Neuronal stem cell (in vitro differentiated cells): ENCODE measurements at places on chromosomes 2 and 18.

GRCh38 chr2:75587954-75588587 is 27.3 kb upstream of the EVA1A start:
- no peak for DNase-seq

GRCh38 chr2:148860037-148860436 is 15.0 kb upstream of the KIF5C start:
- no peak for DNase-seq

GRCh38 chr18:50189160-50189559 is 5.8 kb downstream of the MYO5B start:
- DNase-seq = no peak

GRCh38 chr18:48638896-48639771 is 100.3 kb downstream of the CTIF start:
- DNase-seq = no peak

- DNase-seq = no peak
Observed at GRCh38 chr2:177731384-177731783, 338.8 kb downstream of the AGPS start.

GRCh38 chr2:188276255-188276654 is 15.4 kb upstream of the GULP1 start:
- no peak for DNase-seq

DNA sequence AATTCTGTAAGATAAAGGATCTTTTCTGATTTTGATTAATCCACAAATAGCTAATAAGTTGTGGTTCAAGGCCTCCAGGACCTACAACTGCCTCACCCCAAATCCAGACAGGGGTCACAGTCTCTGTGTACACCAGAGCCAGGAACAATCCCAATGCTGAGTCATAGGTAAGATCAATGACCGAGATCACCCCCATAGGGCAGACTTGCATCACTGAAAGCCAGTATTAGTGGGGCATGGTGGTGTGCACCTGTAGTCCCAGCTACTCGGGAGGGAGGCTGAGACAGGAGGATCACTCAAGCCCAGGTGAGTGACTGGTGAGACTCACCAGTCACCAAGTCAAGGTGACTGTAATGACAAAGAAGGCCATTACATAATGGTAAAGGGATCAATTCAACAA is 12.9 kb downstream of the PARD6G start:
- no peak for DNase-seq

DNA sequence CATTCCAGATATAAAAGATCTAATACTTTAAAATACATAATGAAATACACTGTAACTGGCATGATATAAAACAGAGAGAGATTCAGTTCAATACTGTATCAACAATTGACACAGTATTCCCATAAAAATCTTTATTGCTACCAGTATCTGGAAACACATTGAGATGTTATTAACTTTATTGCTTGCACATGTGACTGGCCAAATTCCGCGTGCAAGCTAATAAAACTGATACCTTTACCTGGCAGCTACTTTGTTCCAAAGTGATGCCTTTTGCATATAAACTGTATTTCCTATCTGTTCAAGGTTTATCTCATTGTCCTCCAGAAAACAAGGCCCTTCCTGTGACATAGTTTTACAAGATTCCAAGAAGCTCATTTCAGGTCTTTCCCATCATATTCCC is 15.4 kb upstream of the REG1B start:
- DNase-seq = no peak

- DNase-seq = no peak
Observed at GRCh38 chr2:76391678-76392077, 681.0 kb upstream of the GCFC2 start.

GRCh38 chr2:134148843-134149472 is 104.9 kb upstream of the MGAT5 start:
- no peak for DNase-seq

DNA sequence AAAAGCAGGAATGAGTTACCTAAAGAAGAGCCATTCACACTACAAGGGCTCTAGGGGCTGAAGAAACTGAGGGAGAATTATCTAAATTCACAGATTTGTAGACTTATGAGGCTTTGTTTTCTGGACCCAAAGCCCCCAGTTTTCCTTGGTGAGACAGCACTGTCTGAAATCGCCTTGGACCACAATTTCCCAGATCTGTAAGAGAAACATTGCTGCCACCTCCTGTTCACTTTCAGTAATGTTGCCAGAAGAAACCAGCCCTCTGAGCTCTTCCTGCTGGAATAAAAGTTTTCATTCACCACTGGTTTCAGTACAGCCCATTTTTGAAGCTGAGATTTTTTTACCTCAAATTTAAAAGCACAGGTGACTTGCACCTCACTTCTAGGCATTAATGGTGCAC is 169.2 kb downstream of the CDH20 start:
- DNase-seq = peak; percentile 51

GRCh38 chr2:103166456-103167324 is 404.9 kb downstream of the TMEM182 start:
- DNase-seq = no peak

DNA sequence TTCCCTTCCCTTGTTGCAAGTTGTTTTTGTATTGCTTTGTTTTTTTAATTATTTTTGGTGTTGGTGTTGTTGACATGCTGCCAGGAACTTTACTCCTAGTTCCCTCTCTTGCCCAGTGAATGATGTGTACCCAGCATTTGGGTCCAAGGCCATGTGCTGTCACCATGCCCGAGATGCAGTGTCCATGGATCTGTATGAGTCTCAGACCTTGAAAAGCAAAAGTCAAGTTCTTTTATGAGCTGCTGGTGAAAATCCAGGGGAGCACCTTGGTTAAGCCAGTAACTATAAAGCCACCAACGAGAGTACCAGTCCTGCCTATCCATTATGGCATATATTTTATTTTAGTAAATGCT is 236.4 kb downstream of the BCL11A start:
- DNase-seq = no peak

DNA sequence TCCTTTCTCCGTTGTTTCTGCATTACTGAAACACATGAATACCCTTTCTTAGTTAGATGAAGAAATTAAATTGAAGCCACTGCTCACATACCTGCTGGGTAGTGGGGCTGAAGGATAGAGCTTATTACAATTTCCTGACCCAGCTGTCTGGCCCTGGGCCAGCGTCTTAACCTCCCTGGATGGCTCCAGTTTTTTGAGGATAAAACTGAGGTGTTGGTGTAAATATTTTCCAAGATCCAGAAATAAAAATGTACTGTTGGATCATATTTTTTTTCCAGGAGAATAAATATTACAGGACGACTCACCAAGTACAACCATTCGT is 3.5 kb downstream of the RNF144A start:
- no peak for DNase-seq

- no peak for DNase-seq
Observed at GRCh38 chr2:26076001-26076587, 42.2 kb downstream of the RAB10 start.

DNA sequence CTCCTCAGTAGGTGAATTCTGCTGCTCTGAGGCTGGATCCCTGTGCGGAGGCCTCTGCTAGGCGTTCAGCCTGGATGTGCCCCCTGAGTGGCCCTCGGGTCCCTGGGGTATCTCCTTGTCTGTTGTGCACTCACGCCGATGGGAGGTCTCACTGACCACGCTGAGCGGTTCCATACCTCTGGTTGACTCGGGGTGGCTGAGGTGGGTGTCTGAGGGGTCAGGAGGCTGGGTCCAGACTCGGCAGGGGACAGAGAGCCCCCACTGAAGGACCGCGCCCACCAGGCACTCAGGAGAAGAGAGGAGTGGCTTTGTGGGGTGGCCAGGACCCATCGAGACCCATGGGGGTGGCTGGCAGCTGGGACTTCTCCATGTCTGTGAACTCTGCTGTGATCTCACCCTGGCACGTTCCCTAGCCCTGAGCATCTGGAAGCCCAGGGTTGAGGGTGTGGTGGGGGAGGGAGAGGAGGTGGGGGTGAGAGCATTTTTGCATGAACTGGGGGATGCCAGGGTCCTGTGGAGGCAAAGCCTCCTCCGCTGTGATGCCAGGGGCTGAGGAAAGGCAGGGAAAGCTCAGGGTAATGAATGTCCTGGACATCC is 53.7 kb downstream of the TWIST2 start:
- no peak for DNase-seq

DNA sequence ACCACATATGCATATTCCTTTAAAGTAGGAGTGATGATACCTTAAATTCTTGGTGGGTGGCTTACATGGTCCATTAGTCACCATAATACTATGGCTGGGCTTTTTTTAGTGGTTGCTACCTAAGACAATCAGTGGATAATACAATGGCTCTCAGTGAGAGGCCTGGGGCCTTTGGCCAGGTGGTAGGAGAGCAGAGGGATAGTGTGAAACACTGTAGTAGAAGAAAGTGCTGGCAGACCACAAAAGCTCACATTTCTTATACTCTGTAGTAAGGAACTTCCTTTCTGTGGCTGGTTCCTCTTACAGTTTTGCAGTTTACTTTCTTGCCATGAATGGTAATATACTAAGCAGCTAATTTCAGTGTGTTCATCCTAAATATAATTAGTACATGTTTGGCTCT is 583.5 kb downstream of the XIRP2 start:
- DNase-seq = no peak

- DNase-seq = no peak
Observed at GRCh38 chr2:33560017-33560416, 39.1 kb downstream of the FAM98A start.

- no peak for DNase-seq
Observed at GRCh38 chr2:173008786-173009185, 66.9 kb upstream of the MAP3K20 start.

DNA sequence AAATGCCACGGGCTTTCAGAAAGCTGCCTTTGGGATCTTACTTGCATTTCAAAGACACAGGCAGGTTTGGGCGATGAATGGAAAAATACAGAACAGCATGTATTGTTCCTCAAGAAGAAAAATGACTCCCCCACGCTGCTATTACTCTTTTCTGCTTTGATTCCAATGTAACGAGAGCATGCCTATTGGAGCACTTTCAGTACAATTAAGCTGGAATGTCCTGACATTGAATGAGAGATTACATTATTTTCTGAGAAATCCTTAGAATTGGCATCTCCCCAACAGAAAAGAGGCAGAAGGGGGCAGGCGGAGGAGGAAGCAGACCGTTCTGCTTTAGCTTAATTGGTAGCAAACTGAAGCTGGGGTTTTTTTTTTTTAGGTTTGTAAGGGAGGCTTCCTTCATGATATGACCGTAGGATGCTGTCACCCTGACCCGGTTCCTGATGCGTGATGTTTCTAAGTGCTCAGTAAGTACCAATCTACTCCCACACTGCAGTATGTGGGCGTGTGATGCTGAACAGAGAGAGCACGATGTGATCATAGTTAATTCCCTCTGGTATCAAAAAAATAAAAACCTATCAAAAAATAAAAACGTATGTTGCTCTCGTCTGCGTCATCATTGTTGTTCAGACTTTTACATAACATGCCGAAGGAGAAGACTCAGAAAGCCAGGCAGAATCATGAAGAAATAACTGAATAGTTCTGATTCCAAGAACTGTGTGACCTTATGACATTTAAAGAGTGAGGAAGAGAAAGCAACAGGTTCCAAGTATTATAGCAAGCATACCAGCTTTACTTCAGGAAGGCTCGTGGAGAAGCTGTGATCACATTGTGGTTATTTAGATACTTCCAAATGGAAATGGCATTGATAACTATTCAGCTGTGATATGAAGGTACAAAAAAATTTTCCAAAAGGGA is 40.5 kb downstream of the LONRF2 start:
- DNase-seq = no peak

GRCh38 chr2:208479342-208479741 is 72.8 kb downstream of the PTH2R start:
- DNase-seq = no peak

- no peak for DNase-seq
Observed at GRCh38 chr2:78418021-78418420, 607.5 kb upstream of the REG3G start.

DNA sequence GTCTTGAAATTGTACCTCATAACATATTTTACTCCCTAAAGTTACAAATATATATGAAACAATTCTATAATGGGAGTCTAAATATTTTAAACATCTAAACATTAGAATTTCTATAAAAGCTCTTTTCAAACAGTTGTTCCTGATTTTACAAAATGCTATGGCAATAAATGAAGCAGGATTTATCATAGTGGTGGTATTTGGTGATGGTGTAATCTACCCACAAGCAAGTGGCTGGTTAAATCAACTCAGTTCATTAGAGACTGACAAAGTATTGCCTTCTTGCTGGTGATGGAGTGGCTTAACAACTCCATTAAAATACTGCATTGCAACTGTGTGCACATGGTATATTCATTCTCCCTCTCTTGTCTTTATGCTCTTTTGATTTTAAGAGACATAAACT is 138.9 kb downstream of the PMAIP1 start:
- no peak for DNase-seq

DNA sequence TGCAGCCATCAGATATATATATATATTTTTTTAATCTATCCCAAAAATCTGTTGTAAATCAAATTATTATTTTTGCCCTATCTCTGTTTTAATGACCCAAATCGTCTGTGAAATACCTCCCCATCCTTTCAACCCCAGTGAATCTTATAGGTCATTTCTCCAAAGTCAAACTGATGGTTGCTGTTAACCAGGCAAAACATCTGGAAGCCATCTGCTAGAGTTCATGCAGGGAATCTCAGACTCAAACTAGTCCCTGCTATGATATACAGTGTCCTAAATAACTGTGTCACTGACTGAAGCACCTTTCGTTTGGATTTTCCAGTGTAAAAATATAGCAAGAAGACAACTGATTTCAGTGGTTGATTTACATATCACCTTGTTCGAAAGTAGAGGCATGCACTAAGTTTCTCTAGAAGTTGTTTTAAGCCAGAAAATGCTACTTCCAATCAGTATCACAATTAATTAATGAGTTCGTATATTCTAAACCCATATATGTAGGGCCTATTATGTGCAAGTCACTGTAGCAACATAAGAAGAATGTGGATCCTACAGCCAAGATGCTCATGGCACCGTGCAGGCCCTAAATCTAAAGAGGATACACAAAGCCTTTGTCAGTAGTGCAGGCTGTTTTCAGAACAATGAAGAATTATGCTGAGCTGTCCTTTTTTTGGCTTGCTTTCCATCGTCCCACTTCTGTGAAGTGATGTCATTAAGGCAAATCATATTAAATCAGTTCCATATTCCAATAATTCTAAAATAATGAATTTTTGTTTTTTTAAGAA is 566.0 kb downstream of the STK39 start:
- DNase-seq = no peak

- no peak for DNase-seq
Observed at GRCh38 chr2:61727746-61728145, 126.1 kb downstream of the FAM161A start.

DNA sequence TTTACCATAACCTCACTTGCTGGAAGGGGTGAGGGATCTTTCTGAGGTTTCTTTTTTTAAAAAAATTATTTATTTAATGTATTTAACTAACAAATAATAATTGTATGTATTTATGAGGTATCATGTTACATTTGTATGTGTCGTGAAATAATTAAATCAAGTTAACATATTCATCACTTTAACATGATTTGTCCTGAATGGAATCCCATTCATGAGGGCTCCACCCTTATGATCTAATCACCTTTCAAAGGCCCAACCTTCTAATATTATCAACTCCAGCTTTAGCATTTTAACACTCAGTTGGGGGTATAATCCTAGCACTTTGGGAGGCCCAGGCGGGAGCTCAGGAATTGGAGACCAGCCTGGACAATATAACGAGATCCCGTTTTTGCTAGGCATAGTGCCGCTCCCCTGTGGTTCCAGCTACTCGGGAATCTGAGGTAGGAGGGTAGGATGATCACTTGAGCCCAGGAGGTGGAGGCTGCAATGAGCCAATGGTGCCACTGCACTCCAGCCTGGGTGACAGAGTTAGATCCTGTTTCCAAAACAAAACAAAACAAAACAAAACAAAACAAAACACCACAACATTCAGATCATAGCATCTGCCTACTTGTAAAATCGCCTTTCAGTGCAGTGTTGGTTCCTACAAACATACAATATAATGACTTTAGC is 1.1 kb upstream of the TAF4B start:
- no peak for DNase-seq
